Activated naive CD4-positive, alpha-beta T cell (primary cell): ENCODE measurements at places on chromosomes 3 and 15.

DNA sequence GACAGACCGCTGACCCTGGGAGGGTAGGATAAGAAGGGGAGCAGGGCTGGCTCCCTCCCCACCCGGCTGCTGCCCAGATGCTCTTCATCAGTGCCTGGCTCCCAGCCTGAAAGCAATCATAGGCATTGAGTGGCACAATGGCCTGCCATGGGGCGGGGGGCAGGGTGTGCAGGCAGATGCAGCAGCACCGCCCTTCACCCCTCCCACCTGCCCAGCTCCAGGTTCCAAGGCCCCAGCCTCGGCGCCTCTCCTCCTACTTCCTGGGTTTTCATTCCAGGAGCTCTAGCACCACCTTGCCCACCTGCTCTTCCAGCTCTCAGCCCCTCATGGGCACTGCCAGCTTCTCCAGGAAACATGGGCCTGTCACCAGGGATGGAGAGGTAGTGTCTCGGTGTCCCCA lies 101.7 kb downstream of the MEGF11 start:
- no peak for DNase-seq

DNA sequence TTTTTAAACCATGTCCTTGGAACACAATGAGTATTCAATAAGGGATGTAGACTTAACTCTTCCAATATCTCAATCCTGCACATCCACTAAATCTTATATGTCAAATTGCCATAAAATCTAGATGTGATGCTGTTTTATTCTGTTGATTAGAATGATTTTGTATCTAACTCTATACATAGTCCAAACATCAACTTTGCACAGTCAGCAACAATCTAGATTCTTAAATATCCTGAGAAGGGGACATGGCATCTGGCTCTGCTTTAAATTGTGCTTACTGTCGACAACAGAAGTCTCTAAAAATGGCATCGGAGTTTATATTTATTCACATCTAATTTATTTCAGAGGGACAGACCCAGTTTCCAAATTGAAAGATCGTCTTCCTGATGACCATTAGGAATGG lies 276.2 kb downstream of the GAP43 start:
- no peak for DNase-seq

GRCh38 chr3:195467641-195468390 lies 25.0 kb upstream of the ACAP2 start:
- DNase-seq = no peak

GRCh38 chr3:48614044-48614443 lies 4.6 kb upstream of the UQCRC1 start:
- no peak for DNase-seq

- no peak for DNase-seq
Measured at GRCh38 chr3:123442908-123443307, 6.0 kb downstream of the ADCY5 start.
